ENCODE measurements at places on chromosomes 3 and 15. TPM values are rescaled to one million over a fixed set of nuclear protein-coding genes. Genes with fewer than 3 reads are reported as not detected.

SLC41A3 gene
- total RNA-seq = 36.2 TPM

DNAJA4 gene
- total RNA-seq = 2.0 TPM

CORO2B gene
- 27.6 TPM for total RNA-seq

GOLGA6L7 gene
- total RNA-seq = not detected

ARRDC4 gene
- total RNA-seq = 7.2 TPM

USF3 gene
- 10.0 TPM for total RNA-seq

HTR3E gene
- total RNA-seq = not detected

CHSY1 gene
- total RNA-seq = 27.2 TPM

SEMA3B gene
- total RNA-seq = 0.59 TPM

KLHL6 gene
- not detected for total RNA-seq

POLQ gene
- 4.4 TPM for total RNA-seq

UBAP1L gene
- total RNA-seq = 2.2 TPM

NPAP1 gene
- total RNA-seq = not detected

CPOX gene
- total RNA-seq = 24.6 TPM

CHDH gene
- under 0.01 TPM for total RNA-seq

SH2D7 gene
- total RNA-seq = not detected

SLC24A5 gene
- not detected for total RNA-seq

ARGFX gene
- total RNA-seq = not detected

CHST13 gene
- total RNA-seq = not detected

DUOXA2 gene
- not detected for total RNA-seq

ACAD11 gene
- 25.4 TPM for total RNA-seq

LRTM1 gene
- not detected for total RNA-seq

CGNL1 gene
- total RNA-seq = under 0.01 TPM

CTXN2 gene
- not detected for total RNA-seq

ZFAND6 gene
- total RNA-seq = 83.8 TPM

DLEC1 gene
- under 0.01 TPM for total RNA-seq

ARPP19 gene
- total RNA-seq = 76.8 TPM

GPR156 gene
- total RNA-seq = 0.37 TPM

TNK2 gene
- total RNA-seq = 8.6 TPM

MESP2 gene
- 1.1 TPM for total RNA-seq

FETUB gene
- total RNA-seq = not detected

SERINC4 gene
- 0.20 TPM for total RNA-seq

PPP1R14D gene
- total RNA-seq = not detected

GNB4 gene
- total RNA-seq = 83.7 TPM

TP63 gene
- under 0.01 TPM for total RNA-seq

UROC1 gene
- total RNA-seq = not detected

SLC9A9 gene
- total RNA-seq = 6.8 TPM

LRRC31 gene
- not detected for total RNA-seq

PLA2G4D gene
- total RNA-seq = not detected

GOLGA6L26 gene
- total RNA-seq = not detected

SLC6A11 gene
- not detected for total RNA-seq

SYNPR gene
- total RNA-seq = not detected

All from subcutaneous preadipocyte (primary cell).